ENCODE measurements at places on chromosomes 7 and 10.

GRCh38 chr10:102393411-102394078, 2.0 kb upstream of the NFKB2 start:
- no peak for DNase-seq

DNA sequence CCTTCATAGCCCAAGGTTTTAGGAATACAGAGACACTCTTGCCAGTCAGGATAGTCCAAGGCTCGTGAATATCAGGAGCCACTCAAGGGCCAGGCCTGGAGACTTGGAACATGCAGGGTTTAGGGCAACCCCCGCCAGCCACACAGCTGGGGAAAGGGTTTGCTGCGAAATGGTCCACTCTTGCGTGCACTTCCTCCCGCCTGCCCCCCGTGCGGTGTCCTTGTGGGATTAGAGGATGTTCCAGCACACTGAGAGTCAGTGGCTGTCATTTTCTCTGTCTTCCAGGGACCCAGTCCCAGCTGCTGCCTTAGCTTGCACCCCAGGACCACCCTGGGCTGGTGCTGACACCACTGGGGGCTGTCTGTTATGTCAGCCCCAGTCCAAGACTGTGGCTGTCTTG, 38.5 kb downstream of the POR start:
- no peak for DNase-seq

DNA sequence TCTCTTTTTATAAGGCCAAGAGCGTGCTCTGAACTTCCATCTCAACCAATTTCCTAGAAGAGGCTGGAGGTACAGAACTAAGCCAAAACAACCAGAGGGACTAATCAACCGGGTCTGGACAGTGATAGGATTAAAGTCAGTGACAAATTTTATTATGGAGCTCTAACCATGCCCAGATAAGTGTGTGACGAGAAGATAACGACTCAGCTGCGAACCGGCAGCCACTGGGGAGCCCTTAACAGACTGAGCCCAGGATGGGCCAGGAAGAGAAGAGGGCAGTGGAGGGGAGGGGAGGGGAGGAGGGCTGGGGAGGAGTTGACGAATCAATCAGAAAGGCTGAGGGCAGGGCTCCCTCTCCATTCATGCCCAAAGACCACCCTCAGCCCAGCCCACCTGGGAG, 119.9 kb downstream of the PLXNA4 start:
- no peak for DNase-seq

GRCh38 chr10:31315453-31315852, 3.6 kb upstream of the ZEB1 start:
- no peak for DNase-seq

- no peak for DNase-seq
These were observed 11.7 kb upstream of the SLF2 start for GRCh38 chr10:100901051-100901450.

GRCh38 chr10:34907743-34908430, 92.8 kb upstream of the PARD3 start:
- DNase-seq: no peak
